ENCODE measurements at places on chromosomes 6 and 20.

DNA sequence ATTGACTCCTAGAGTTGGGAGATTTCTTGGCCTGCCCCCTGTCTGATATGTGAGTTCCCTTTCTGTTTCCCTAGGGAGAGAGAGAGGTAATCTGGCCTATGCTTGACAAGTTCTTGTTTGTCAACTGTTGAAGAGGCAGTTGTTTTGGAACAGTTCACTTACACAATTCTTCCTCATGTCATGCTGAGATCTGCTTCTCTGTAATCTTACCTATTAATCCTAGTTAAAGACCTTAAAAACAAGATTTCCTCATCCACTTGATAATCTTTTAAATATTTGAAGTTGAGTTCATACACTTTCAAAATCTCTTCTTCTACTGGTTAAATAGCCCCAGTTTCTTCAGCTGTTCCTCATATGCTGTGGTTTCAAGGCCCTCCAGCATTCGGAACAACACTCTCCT is 89.9 kb downstream of the FIG4 start:
- DNase-seq, result no peak

- DNase-seq, result no peak
Observed at GRCh38 chr20:38167851-38168760, 3.0 kb upstream of the TGM2 start.

GRCh38 chr6:159325476-159325875 is 156.3 kb downstream of the FNDC1 start:
- no peak for DNase-seq

GRCh38 chr6:15338476-15338875 is 92.6 kb downstream of the JARID2 start:
- DNase-seq, result peak; percentile 45

- no peak for DNase-seq
Observed at GRCh38 chr20:58518896-58519593, 3.8 kb upstream of the APCDD1L start.

DNA sequence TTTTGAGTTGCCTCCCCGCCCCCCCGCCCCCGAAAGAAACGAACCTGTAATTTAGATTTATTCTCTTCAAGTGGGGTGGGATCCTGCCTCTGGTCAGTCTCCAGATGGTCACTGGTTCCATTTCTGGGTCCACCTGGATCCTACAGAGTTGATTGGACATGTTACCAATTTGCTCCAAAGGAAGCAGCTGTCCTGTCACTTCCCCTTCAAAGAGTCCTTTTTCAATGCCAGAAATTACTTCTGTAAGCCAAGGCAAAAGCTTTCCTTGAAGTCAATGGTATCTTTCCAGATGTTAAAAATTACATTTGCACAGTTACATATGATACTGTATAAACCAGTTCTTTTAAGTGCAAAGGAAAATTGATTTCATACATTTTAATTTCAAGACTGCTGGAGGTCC is 12.0 kb upstream of the ANKRD60 start:
- DNase-seq, result no peak

GRCh38 chr6:113190170-113190569 is 667.0 kb upstream of the MARCKS start:
- no peak for DNase-seq

GRCh38 chr6:2124260-2124709 is 121.1 kb downstream of the GMDS start:
- DNase-seq, result no peak

- no peak for DNase-seq
Observed at GRCh38 chr6:151436802-151437201, 15.1 kb downstream of the RMND1 start.

DNA sequence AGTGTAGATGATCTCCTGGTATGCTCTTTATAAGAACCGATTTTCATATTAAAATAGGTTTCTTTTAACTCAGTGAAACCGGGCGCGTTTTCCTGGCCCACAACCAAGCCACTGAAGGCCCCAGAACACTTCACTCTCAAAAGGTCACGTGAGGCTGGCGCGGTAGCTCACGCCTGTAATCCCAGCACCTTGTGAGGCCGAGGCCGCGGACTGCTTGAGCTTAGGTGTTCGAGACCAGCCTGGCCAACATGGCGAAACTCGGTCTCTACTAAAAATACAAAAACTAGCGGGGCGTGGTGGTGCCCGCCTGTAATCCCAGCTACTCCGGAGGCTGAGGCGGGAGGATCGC is 402 bp upstream of the TAF8 start:
- no peak for DNase-seq

DNA sequence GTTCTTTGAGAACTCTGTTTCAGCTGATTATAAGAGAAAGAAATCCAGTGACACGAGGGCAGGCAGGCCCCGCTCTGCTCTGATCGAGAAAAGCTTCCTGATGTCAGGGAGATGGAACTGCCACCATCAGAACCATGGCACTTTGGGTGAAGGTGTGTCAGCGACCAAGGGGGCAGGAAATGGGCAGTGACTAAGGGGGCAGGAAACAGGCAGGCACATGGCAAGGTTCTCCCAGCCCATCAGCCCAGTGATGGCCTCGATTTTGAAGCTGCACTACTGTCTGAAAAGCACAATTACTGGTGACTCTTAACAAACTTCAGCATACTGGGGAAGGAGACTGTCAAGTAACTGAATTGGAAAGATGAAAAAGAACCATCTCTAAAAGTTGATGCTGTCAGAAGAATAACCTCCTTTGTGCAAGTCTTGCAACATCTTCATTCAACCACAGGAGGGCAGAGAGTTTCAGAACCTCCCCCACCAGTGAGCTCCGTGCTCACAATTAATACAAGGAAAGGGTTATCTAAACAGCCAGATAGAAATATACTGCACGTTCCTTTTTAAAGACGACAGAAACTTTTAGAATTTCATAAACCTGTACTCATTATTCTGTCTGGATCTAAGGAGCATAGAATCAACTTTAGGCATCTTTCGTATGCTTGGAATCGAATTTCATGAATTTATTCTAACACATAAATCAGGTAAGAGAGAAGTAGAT is 39.1 kb downstream of the TMX4 start:
- no peak for DNase-seq

GRCh38 chr20:61191096-61191495 is 61.0 kb upstream of the CDH4 start:
- no peak for DNase-seq

DNA sequence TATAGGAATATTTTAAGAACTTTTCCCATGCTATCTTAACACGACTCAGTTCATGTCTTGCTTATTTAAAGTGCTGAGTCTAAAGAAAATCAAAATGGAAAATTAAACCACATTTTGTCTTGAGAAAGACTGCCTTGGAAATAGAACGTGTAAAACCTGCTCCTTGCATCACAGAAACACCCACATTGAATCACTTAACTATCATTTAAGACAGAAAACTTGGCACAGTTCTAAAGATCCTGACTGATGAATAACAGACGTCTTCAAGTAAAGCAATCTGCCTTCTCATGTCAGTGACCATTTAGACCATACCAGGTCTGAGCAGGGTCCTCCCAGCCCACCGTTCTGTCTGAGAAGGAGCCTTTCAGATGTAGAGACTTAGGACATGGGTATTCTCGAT is 7.4 kb downstream of the PERP start:
- no peak for DNase-seq

GRCh38 chr6:152330961-152331360 is 306.2 kb downstream of the SYNE1 start:
- DNase-seq, result no peak

DNA sequence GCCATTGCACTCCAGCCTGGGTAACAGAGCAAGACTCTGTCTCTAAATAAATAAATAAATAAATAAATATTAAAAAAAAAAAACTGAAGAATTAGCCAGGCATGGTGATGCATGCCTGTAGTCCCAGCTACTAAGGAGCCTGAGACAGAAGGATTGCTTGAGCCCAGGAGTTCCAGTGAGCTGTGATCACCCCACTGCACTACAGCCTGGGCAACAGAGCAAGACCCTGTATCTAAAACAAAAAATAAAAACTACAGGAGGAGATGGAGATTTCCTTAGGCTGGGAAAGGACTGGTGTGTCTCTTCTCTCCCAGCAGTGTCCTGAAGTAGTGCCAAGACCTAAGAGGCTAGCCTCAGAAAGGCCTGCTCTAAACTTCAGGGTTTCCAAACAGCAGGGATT is 8.1 kb upstream of the GTF3C6 start:
- DNase-seq, result no peak

DNA sequence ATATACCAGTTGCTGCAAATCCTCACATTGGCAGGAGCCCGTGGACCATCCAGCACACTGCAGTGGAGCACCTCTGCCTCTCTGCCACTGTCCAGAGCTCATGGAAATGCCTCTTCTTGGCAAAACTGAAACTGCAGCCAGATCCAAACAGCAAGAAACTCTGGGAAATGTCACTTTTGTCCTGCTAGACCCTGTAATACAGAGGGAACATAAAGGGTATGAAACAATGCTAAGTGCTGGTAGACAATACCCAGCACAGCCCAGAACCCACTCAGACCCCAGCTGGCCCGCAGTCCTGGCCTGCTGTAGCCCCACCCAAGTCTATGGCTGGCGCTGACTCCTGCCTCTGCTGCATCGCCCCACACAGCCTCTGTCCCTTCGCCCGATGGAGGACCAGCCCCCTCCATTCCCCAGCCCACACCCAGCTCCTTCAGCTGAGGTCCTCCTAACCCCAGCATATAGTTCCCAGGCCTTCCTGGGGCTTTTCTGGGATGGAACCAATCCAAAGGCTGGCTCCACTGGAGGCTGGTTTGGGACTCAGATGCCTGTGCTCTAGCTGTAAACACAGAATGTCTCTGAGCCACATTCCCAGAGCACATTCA is 242.5 kb downstream of the LRFN2 start:
- no peak for DNase-seq

- DNase-seq, result no peak
Observed at GRCh38 chr20:49710971-49711666, 2.6 kb downstream of the B4GALT5 start.

- DNase-seq, result no peak
Observed at GRCh38 chr6:37134036-37134395, 35.9 kb upstream of the PIM1 start.

DNA sequence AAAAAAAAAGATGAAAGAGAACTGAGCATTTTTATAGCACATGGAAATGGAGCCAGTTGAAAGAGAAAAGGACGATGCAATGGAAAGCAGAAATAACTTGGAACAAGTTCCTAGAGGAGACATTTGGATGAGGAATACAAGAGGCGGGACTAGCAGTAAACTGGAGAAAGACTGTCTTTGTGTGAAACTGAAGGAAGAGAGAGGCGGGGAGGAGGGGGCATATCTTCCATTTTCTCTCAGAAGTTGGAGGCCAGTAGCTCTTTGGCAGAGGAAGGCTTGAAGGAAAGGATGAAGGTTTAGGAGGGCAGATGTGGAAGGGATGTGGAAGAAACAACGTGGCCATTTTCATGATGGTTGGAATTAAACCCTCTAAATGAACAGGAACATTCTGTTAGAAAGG is 33.0 kb upstream of the ADGRF1 start:
- no peak for DNase-seq

DNA sequence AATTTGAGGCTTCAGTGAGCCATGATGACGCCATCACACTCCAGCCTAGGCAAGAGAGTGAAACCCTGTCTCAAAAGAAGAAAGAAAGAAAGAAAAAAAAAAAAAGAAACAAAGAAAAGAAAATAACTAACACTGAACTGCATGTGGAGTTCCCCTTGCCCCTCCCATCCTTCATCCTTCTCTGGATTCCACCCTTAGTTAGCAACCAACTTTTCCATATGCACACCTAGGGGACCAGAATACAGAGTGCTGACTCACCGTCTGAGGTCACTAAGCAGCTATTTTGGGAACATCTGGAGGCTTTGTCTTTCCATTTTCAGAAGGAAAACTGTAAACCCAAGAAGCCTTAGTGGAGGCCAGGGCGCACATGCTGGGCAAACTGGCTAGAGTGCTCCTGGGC is 257.4 kb downstream of the MAFB start:
- DNase-seq, result no peak

DNA sequence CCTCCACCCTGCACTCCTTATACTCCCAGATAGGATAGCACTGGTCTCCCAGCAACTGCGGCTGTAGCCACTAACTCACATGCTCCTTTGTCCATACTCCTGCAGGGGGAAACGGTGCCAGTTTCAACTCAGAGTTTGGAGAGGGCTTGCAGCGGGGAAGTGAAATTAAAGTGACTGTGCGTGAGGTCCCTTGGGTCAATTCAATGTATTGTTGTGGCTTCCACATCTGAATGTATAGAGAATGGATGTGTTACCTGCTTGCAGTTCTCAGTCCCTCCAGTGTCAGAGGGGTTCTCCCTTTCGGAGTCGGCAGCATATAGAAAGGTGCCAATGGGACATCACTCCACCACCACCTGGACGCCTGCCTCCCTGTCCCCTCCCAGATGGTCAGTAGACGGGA is 93.6 kb upstream of the CNKSR3 start:
- no peak for DNase-seq

- DNase-seq, result no peak
Observed at GRCh38 chr6:53707108-53707897, 41.7 kb upstream of the KLHL31 start.

DNA sequence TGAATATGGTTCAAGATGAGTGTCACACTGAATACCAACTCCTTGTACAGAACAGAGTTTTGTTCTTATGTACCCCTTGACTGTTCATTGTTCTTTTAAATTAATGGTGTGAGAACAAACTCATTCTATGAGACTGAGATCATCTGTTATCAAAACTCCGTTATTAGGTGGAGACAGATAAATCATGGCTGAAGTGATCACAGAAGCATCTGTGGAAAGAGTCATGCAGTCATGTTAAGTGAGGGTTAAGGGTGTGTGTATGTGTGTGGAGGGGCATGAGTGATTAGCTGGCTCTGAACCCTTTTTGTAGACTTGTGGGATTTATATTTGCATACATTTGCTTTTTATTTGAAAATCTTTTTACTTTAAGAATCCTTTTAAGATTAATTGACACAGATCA is 24.7 kb downstream of the ADGRG6 start:
- no peak for DNase-seq

GRCh38 chr6:28264834-28265401 is 2.0 kb upstream of the ZSCAN26 start:
- no peak for DNase-seq

- DNase-seq, result peak; percentile 8
Observed at GRCh38 chr6:152566103-152566875, 70.9 kb downstream of the SYNE1 start.

DNA sequence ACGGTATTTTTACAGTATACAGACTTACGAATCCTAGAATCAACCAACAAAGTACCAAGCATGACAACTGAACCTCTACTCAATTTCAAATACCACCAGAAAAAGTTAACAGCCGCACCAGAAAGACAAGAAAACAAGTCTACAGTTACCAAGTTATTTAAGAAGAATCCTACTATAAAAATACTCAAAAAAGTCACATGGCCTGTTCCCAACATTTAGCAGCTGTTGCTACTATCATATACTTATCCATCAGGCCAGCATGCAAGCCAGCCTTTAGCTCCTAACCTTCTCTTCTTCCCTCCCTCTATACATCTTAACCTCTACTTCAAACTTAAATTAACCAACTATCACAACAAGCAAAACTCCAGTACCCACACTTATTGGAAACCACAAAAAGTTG is 1.9 kb downstream of the SYNCRIP start:
- DNase-seq, result no peak

All from NCI-H524 treated with DMSO at 0.1 percent for 48 hours (cell line).